ENCODE measurements at places on chromosomes 7 and 10. TPM values are rescaled to one million over a fixed set of nuclear protein-coding genes. Genes with fewer than 3 reads are reported as not detected.

NSUN5 gene
- 17.5 TPM for total RNA-seq

CFAP58 gene
- total RNA-seq = 0.33 TPM

- H3K4me1 ChIP-seq = no peaks in the 10 kb centered on the region
- no peak overlapping the region for H3K4me3 ChIP-seq
- H3K36me3 ChIP-seq = no peaks in the 10 kb centered on the region
- no peak for DNase-seq
- H3K27me3 ChIP-seq = no peaks in the 10 kb centered on the region
- no peak overlapping the region for H3K27ac ChIP-seq
Measured at GRCh38 chr7:44284881-44285541, 40.4 kb downstream of the CAMK2B start.

GRCh38 chr7:157431173-157431950 lies 94.6 kb downstream of the DNAJB6 start:
- no peak for DNase-seq
- H3K4me1 ChIP-seq = no peaks in the 10 kb centered on the region
- H3K27me3 ChIP-seq = no peaks in the 10 kb centered on the region
- H3K4me3 ChIP-seq = no peak overlapping the region
